ENCODE measurements at places on chromosomes 4 and X. TPM values are rescaled to one million over a fixed set of nuclear protein-coding genes. Genes with fewer than 3 reads are reported as not detected.

DNA sequence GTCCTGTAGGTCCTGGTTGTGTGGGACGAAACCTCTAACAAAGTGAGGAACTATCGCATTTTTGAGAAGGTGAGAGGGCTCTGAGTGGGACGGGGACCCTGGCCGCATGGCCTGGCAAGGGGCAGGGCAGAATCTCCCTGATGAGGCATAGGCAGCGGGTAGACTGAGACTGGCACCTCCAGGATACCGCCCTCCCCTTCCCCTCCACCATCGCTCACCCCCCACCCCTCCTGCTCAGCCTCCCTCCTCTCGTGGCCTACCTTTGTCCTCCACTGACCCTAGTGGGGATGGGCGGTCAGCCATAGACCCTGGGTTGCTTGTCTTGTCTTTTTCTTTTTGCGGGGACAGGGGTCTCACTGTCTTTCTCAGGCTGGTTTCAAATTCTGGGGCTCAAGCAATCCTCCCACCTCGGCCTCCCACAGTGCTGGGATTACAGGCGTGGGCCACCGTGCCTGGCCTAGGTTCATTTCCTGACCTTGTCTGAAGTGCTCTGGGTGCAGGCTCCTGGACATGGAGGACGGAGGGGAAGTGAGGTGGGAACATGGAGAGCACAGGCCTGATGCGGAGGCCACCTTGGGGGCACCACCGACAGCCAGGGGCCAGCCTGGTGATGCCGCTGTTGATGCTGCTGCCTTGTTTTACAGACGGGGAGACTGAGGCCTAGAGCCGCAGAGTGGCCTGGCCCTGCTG is 10.5 kb upstream of the ADD1 start:
- H3K27ac ChIP-seq = peak overlapping the region; percentile 35
- H3K4me3 ChIP-seq = no peak overlapping the region
- no peaks in the 10 kb centered on the region for H3K27me3 ChIP-seq

- H3K4me1 ChIP-seq = no peaks in the 10 kb centered on the region
- no peak overlapping the region for H3K27ac ChIP-seq
- no peak for DNase-seq
- peaks cover 16% of the 10 kb centered on the region for H3K27me3 ChIP-seq
- H3K4me3 ChIP-seq = no peak overlapping the region
These were observed 53.8 kb downstream of the SYNPO2 start for GRCh38 chr4:118942465-118942864.

The RAB39B gene
- total RNA-seq = 7.5 TPM

- no peaks in the 10 kb centered on the region for H3K4me1 ChIP-seq
- peaks cover 7% of the 10 kb centered on the region for H3K27me3 ChIP-seq
- no peaks in the 10 kb centered on the region for H3K36me3 ChIP-seq
- no peak for DNase-seq
- H3K4me3 ChIP-seq = no peak overlapping the region
These were observed 121.8 kb downstream of the FHIP1A start for GRCh38 chr4:151530783-151531182.

The ABLIM2 gene
- 0.24 TPM for total RNA-seq

GRCh38 chr4:6297266-6297815 is 27.7 kb downstream of the WFS1 start:
- no peak overlapping the region for H3K27ac ChIP-seq
- no peak for DNase-seq
- no peaks in the 10 kb centered on the region for H3K4me1 ChIP-seq
- H3K4me3 ChIP-seq = no peak overlapping the region
- H3K27me3 ChIP-seq = no peaks in the 10 kb centered on the region

GRCh38 chrX:41314881-41315280 is 19.1 kb upstream of the DDX3X start:
- H3K4me3 ChIP-seq = no peak overlapping the region
- no peaks in the 10 kb centered on the region for H3K36me3 ChIP-seq
- no peaks in the 10 kb centered on the region for H3K27me3 ChIP-seq

- peak; percentile 22 for DNase-seq
- no peaks in the 10 kb centered on the region for H3K4me1 ChIP-seq
- H3K36me3 ChIP-seq = no peaks in the 10 kb centered on the region
- H3K4me3 ChIP-seq = no peak overlapping the region
These were observed 94.2 kb downstream of the PJA1 start for GRCh38 chrX:69070949-69071650.
